ENCODE measurements at places on chromosomes 6 and 20.

DNA sequence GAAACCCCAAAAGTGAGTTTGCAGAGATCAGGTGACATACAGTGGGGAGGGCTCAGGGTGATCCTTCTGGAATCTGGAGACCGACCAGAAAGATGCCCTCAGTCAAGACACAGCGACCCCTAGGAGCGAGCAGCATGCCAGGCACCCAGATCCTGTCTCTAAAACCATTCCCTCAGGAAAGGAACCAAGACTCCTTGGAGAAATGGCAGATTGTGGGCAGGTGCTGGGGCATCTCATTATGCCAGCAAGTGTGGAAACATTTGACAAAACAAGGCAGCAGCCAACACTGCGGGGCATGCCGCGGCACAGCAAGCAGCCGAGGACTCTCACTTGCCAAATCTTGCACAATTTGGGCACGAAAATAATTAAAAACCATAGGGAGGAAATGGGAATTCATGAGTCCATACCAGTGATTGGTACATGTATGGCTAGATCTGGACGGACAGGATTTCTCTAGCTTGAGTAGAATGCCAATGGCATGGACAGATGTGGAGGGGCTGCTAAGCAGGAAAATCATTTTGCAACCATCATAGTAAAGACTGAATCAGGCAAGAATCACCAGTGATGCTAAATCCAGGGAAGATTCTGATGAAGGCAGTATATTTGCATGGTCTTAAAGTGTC lies 76.9 kb downstream of the GINS1 start:
- no peak for DNase-seq

DNA sequence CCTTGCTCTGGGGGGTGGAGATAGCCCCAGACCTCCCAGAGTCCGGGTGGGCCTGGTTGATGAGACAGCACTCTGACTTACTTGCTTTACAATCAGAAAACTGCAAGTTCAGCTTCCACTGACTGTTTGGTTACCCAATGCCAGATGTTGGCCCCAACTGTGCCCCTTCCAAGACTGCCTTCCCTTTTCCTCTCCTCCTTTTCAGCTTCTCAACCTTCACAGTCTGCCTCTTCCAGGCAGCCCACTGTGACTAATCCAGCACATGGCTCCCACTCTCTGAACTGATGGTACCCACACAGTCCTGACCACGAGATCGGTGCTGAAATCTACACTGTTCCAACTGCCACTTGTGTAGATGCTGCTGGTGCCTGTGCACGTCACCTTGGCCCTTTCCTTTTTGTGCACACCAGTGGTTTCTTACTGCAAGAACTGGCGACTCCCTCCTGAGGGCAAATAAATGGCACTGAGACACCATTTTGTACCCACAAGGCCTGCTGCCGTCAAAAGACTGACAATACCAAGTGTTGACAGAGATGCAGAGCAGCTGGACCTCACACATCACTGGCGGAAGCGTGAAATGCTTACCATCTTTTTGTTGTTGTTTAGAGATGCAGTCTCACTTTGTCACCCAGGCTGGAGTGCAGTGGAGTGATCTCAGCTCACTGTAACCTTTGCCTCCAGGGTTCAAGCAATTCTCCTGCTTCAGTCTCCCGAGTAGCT lies 1.8 kb upstream of the ARFGAP1 start:
- DNase-seq: no peak

- no peak for DNase-seq
These were observed 199.2 kb upstream of the PMEPA1 start for GRCh38 chr20:57908704-57909630.

DNA sequence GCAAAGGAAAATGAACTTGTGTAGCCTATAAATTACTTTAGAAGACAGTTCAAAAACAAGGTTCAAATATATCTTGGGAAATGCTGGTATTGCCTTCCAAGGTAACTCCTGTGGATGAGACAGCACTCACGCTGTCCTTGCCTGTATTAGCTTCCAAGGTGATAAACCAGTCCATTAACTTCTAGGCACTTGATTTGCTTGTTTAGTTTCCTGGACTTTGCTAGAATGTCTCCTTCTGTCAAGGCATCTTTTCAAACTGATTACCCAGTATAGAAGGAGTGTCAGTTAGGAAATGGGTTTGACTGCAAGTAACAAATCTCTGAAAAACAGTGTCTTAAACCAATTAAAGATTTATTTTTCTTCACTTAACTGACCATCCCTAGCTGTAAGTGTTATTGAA lies 103.4 kb upstream of the SLC22A23 start:
- DNase-seq: no peak

DNA sequence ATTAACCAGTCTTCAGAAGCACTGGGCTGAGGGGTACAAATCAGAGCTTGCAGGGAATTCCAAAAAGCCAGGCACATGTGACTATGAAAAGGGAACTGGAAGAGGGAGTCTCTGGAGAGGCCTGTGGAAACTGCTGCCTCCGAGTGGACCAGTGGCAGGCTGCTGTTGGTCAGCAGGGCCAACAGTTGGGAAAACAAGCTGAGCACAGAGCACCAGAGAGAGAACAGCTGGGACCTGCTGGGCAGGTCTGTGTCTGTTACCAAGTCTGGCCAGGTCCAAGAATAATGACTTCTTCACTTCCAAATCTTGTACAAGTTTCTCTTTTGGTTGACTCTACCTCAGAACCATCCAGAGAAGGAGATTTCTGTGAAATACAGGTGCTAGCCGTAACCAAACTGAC lies 81.4 kb downstream of the LIN28B start:
- no peak for DNase-seq

Data from fibroblast of skin of left biceps (primary cell).